HT-29 (cell line): ENCODE measurements at places on chromosomes 3 and 15.

GRCh38 chr15:41490355-41490754 is 3.3 kb upstream of the ITPKA start:
- no peak for DNase-seq

DNA sequence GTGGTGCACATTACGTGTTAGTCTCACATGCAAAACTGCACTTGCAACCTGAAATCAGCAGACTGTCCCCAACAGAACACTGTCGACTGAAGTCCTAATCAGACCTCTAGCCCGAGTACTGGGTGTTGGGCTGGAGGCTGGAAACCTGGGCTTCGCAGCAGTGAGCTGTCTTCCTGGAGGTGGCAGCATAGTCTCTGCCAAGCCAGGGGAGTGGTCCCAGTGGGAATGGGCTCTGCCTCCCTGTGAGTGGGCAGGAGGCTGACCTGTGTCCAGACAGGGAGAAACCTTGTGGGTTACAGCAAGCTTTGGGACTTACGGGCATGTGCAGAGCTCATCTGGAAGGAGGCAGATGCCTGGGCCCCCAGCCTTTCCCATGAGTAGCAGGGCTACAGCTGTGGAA is 38.2 kb upstream of the MYZAP start:
- no peak for DNase-seq

DNA sequence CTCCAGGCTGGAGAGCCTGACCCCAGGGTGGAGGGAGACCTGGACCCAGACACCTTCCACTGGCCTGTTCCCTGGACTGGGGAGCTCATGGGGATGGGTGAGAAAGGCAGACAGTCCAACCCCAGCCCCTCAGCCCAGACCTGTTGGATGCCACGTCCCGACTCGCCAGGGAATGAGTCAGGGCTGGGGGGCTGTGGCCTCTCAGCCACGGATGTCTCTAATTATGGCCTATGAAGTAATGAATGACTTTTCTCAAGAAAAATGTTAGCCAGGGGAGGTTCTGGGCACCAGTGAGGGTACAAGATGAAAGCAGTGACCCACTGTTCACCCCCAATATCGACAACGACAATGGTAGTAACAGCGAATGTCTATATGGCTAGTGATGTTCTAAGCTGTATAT is 107.0 kb upstream of the RPL32 start:
- no peak for DNase-seq

DNA sequence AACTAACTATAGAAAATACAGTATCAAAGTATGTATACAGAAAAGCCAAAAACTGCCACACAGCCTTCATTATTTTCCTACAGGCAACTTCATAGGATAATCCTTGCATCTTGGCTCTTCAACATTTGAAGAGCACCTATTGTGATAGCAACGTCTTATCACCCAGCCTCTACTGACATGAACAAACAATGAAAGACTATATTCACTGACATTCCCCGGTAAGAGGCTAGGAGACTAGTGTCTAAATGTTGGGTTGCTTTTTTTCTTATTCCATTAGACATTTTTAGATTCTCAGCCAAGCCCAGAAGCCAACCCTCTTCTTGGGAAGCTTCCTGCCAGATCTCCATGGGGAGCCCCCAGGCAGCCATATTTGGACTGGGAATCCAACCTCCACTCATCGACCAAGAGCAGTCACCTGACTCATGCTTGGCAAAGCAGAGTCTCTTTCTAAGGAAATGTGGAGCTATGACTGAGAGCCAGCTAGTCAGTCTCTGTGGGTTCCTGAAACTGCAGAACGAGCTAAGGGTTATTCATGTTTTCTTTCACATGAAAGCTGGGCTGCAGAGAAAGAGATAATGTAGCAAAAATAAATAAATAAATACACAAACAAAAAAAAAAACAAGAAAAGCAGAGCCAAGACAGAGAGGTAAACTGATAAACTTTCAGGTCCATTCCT is 227.5 kb downstream of the MAGI1 start:
- DNase-seq, result no peak

- no peak for DNase-seq
Observed at GRCh38 chr3:153957421-153957820, 163.8 kb upstream of the ARHGEF26 start.

DNA sequence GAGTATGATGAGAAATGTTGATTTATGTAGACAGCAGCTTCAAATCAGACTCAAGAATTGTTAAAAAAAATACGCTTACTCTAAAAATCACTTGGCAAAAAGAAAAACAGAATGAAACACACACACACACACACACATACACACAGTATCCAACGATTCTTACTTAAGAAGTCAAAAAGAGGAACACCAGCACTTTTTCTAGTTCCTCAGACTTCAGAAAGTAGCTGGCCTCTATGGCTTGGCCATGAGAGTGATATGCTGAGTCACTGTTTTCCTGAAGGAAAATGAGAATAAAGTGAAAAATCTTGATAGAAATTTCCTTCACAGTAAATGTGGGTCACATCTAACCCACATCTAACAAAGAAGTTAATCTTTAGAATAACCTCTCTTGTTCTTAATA is 22.1 kb downstream of the CNTN3 start:
- DNase-seq, result no peak

GRCh38 chr15:74608786-74609185 is 6.8 kb upstream of the CLK3 start:
- no peak for DNase-seq

DNA sequence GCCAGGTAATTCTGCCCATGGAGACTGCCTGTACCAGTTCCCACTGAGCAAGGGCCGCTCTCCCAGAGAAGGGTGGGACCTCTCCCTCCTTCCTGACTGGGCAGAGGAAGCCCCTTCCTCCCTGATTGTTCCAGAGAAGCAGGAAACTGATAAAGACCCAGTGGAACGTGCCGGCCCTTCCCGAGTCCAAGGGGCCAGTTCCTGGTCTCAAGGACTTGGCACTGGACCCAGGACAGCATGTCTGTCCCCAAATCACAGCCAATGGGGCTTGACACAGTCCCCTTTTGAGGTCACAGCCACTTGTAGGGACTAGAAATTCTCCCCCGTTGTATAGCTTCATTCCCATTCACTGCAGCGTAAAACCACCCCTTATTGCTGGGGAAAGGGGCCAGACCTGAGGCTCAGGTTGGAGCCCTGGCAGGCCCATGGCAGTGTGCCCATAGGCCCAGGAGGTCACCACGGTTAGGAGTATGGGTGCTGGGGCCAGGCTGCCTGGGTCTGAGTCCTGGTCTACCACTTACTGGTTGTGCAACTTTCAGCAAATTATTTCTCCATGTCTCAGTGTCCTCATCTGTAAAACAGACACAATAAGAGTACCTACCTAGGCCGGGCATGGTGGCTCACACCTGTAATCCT is 18.1 kb downstream of the CSRNP1 start:
- DNase-seq, result no peak

DNA sequence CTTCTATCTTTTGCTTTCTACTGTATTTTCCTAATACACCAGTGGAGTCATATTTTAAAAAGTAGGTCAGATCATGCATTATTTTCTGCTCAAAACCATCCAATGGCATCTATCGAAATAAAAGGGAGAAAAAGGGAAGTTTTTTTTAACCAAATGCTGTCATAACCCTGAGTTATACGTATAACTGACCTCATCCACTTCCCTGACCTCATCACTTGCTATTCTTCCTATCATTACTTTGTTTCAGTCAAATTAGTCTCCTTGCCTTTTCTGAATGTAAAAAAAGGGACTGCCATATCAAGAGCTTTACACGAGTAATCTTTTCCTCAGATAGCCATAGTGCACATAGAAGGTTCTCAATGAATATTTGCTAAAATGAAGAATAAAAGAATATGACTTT is 1383.6 kb downstream of the ZPLD1 start:
- DNase-seq, result no peak

- no peak for DNase-seq
Observed at GRCh38 chr3:53555068-53555588, 60.7 kb downstream of the CACNA1D start.

DNA sequence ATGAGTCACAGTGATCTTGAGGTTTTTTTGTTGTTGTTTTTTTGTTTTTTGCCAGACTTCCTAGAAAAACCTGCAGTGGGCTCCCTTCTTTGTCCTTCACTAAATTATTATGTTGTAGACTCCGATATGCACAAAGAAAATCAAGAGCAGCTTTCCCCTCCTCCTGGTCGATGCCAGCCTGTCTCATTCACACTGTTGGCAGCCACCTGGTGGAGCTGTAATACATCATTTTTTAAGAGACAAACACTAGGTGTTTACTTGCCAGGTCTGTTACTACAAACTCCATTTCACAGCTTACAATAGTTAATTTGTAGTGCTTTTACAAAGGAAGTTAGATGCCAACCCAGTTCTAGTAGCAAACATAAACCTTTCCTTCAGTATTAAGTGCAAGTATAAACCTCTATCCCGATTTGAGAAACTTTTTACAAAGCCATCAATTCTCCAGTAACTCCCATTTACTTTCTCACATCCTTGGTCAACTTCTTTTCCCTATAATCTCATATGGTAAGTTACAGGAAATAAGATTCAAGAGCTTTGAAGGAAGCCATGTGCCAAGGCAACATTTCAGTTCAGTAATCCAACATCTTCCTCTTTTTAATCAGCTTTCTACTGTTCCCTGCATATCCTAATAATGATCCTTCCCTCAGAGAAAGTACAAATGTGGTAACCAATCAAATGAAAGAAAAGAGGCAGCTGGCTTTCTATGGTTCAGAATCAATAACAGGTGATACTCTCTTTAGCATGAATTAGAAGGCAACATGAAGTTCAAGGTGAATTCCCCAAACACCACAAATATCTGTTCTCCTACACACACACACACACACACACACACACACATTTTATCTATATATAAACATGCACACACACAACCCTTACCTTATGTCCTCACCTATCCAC is 14.0 kb downstream of the AAGAB start:
- peak; percentile 63 for DNase-seq

DNA sequence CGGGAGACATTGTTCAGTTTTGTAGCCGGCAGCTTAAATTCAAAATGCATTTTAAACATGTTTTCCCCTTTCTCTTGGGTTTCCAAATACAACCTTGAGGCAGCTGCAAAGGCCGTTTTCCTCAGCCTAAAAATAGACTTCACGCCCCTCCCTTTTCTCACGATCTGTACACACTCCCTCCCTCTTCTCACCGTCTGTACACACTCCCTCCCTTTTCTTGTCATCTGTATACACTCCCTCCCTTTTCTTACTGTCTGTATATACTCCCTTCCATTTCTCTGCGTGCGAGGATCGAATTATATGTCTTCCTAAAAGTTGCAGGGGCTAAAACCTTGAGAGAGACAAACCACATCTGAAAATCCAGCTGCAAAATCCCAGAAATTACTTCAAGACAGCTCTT is 8.9 kb downstream of the MUC4 start:
- DNase-seq, result no peak

DNA sequence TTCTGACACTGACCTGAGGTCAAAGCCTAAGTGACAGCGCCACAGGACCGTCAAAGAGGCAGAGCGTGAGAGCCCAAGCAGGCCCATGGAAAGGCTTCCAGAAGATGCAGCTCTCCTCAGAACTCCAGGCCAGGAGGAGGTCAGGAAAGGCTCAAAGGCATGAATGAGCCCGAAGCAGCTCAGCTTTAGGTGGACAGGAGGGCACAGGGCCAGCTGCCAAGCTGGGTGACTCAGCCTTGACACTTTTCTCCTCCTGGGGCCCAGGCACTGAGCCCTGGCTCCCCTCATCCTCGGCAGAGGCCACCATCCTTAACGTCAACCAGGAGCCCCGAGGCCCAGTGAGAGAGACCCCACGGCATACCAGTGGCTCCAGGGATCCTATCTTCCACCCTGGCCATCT is 62.9 kb downstream of the ADCY5 start:
- peak; percentile 45 for DNase-seq

- DNase-seq, result no peak
Observed at GRCh38 chr3:108951820-108952501, 1.7 kb downstream of the GUCA1C start.

DNA sequence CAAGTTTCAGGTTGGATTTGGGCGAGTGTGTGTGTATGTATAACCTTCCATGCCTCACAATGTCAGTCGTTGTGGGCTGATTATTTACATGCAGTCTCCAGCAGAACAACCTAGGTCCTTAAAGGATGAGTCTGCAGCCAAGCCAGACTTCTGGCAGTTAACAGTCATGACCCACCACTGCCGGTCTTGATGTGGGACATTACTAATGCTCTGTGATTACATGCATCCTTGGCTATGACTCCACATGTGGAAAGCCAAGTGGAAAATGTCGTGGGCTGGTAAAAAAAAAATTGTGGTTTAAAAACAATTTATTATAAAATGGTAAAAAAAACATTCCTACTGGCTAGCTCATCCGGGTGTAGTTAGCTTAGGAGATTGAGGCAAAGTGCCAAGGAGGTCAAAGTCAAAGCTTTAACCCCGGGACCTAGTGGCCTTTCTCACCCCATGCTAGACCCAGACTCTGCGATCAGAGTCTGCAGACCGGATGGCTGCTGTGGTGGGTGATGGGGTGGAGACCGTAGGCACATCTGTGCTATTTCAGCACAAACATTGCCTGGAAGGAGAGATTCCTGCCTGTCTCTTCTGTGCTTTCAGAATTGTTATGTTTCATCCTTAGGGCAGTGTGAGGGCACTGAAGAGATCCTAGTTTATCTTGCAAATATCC is 6.8 kb downstream of the RARRES1 start:
- peak; percentile 52 for DNase-seq

- DNase-seq, result no peak
Observed at GRCh38 chr15:34953851-34954250, 15.7 kb downstream of the AQR start.

GRCh38 chr3:65479990-65480389 is 558.7 kb downstream of the MAGI1 start:
- no peak for DNase-seq

DNA sequence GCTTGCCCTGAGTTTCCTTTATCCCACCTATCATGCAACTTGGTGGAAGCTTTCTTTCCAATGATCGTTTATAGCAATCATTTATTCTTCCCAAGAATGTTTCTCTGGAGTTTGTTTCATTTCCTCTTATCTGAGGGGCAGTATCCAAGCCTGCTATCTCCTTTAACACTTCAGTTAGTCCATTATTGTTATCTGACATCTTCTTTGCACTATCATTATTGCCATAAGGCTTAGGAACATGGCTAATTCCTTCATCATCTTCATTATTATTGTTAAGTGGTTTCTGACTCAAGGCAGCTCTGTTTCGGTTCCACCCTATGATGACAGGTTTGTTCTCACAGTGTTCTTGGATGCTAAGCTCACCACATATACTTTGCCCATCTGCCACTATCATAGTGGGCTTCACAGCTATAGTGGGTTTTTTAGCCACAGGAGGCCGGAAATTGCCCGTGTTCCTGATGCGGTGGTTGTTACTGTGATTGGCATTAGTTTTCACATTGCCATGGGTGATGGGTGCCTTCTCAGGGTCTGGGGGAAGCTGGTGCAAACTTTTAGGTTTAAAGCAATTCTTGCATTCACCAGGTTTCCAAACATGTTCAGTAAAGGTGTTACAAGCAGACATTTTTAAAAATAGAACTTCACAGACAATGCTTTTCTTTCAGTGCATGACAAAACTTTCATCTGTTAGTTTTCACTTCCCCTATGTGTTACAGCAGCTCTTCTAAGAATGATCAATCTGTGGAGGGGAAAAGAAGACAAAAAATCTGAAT is 110.6 kb upstream of the TSPAN3 start:
- DNase-seq, result no peak

- DNase-seq, result no peak
Observed at GRCh38 chr3:14486460-14486859, 53.7 kb downstream of the GRIP2 start.
